ENCODE measurements at places on chromosomes 7 and 10.
A peak's percentile ranks its signal among the peaks of the same experiment; 100 is the strongest.

- no peak for DNase-seq
Observed at GRCh38 chr7:25557930-25558329, 329.6 kb upstream of the NPVF start.

GRCh38 chr7:22611758-22612079, 111.7 kb upstream of the STEAP1B start:
- DNase-seq: no peak

- DNase-seq: no peak
Observed at GRCh38 chr7:3285652-3286051, 15.4 kb upstream of the SDK1 start.

DNA sequence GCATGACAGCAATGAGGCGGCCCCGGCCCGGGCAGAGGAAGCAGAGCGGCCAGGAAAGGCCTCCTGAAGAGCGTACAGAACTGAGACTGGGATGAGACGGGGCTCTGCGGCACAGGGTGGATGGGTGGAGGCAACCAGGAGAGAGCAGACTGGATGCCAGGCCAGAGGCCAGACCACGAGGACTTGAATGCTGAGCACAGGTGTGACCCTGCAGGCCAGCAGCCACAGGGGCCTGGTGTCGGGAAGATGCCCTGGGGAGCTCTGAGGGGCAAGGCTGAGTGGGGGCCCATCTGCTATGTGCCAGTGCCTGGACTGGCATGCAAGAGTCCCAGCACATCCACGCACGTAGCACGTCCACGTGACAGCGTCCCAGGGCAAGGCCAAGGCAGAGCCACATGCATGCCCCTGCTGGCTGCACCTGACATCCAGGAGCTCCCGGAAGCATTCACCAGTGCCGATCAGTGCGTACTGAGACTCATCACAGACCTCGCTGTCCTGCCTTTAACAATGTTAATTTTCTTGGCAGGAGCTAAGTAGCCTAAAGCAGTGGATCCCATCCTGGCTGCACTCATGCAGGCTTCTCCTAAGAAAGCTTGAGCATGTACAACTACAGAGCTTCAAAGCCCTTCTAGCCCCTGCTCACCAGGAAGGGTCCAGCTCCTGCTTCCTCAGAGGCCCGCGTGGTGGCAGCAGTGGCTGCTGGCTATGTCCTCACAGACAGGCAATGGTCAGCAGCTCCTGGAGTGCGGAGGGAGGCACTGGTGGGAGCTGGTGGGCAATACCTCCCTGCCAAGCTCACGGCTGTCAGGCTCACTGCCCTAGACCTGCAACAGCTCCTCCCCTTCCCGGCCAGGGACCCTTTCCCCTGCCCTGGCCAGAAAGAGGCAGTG, 18.0 kb downstream of the GRID1 start:
- no peak for DNase-seq

DNA sequence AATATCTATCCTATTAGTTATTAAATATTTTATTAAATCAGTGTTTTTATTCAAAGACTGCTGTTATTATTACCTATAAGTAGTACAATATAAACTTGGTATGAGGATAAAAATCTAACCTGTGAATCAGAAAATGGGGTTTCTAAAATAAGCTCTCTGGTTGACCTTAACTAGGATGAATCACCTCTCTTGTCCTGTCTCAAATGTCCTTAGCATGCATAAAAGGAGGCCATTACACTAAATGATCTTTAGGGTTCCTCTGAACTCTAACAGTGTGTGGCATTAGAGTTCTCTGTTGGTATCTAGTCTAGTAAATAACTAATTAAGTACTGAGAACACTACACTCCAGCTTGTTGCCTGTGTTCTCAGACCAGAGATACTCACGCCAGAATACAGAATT, 143.1 kb upstream of the LRRTM3 start:
- no peak for DNase-seq

DNA sequence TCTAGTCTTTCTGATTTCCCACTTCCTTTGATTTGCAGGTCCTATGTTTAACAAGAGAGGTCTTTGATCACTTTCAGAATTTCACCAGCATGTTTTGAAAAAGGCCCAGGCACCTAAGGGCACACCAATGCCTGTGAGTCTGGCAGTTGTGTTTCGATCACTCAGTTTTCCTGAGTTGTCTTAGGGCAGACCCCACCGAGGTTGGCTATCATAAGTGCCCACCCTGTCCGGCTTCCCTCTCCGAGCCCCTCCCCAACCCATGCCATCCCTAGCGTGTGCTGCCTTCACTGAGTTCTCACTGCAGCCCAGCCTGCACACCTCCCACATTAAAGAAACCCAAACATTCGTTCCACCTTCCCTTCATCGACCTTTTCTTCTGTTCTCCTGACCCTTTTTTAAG, 257.9 kb downstream of the GRID1 start:
- no peak for DNase-seq

GRCh38 chr10:71127104-71127503, 85.3 kb upstream of the UNC5B start:
- no peak for DNase-seq

GRCh38 chr7:17033245-17033644, 151.5 kb upstream of the AGR3 start:
- DNase-seq: no peak

- no peak for DNase-seq
Observed at GRCh38 chr10:85642082-85642420, 724.5 kb downstream of the GRID1 start.

GRCh38 chr10:97713826-97714400, 383 bp downstream of the MARVELD1 start:
- peak; percentile 53 for DNase-seq

DNA sequence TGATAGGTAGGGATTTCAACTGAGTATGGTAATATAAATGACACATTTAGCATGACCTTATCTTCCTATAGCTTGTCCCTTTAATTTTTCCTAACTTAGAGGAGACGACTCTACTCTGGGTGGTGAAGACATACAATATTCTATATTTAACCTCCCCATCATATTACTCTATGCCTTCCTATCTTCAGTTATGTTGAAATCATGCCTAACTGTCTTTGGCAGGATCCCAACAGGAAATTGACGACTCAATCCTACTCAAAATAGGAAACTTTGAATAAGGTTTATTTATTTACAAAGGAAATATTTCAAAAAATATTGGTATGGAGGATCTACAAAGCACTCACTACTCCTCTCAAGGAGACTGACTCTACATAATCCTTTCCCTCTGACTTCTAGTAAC, 24.1 kb upstream of the SEMA3A start:
- no peak for DNase-seq

DNA sequence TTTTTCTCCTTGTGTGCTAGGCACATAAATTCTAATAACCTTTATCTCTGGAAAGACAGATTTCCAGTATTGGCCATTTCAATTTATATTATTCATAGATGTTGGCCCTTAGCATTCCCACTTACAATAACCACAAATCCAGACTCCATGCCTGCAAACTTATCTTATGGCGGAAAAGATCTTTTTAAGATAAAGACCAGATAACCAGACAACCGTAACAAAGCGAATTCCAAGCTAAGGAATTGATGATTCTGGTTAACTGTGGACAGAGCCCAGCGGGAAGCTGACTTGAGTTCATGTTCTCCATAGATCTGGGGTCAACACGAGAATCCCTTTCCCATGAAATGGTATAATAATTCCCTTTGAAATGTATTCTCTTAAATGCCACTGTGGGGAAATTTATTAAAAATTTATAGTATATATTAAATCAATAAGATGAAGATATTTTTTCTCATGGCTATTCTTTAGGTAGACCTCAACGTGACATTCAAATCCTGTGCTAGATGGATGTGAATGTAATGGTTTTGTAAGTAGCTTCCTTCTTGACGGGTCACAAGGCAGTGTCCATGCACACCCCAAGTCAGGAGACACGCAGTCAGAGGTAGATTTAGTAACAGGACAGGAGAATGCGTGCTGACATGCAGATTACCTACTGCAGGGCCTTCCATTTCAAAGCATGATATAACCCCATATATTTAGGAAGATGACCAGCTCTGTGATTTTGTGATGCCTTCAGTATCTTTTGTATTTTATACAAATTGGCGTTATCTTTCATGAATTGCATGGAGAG, 37.7 kb upstream of the KLF6 start:
- no peak for DNase-seq

DNA sequence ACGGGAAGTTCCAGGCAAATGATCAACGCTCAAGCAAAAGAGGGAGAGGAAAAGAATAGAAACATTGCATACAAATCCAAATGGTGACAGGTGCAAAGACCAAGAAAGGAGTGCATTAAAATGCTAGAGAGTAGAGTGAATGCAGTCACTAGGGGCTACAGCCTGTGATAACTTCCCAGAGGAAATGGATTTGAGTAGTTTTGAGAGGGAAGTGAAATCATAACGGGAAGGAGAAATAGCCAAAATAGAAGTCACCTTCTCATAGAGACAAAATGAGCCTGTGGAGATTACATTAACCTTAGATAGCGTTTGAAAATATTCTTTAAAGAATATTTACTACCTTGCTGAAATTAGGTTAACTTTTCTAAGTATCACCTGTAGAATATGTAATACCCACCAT, 26.5 kb downstream of the NUP42 start:
- DNase-seq: no peak

DNA sequence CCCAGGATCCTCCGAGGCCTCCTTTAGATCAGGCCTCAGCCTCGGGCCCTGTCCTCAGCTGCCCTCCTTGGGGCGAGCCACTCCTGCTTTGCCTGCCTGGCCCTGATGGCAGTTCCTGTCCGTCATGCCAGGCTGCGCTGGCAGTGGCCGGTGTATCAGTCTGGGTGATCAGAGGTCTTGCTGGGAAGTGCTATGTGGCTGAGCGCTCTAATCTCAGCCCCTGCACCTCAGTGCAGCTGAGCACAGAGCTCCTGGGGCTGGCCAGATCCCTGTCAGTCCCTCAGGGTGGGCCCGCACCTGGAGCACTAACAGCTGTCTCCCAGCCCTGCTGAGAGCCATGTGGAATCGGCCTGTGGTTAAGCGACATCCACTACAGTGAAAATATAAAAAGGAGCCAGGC, 14.8 kb upstream of the CFAP46 start:
- DNase-seq: no peak

DNA sequence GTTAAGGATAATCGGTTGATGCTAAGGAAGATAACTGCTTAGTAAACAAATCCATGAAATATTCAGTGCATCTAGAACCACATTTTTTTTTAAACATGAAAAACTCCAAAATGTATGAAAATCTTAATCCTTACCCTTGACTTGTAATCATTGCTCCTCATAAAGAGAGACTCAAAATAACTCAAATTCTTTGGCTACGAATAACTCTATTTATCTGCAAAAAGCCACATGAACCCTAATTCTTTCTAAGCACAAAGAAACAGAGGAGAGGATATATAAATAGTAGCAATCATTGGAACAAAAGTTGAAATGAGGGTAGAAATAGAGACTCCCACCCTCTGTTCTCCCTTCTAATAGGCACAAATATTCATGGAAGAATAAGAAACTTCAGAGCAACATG, 40.2 kb downstream of the ANK3 start:
- no peak for DNase-seq

- no peak for DNase-seq
Observed at GRCh38 chr10:16644146-16644545, 122.5 kb upstream of the C1QL3 start.

DNA sequence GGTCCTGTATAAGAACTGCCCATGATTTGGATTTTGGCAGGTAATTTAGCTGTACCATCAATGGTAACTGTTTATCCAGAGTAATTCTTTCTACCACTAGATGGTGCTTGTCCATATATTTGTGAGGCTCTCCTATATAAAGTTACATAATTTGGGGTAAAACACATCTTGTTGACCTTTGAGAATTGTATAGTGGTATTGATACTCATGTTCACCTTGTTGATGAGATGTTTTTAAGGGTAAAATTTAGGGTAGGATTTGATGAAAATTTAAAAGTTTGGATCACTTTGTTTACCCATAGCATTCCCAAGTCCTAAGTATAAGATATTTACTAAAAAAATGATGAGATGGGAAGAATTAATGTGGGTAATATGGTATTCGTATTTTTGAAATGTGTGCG, 31.6 kb downstream of the ST7 start:
- peak; percentile 56 for DNase-seq

- no peak for DNase-seq
Observed at GRCh38 chr7:114944745-114945625, 23.1 kb downstream of the MDFIC start.

GRCh38 chr10:123862421-123863182, 29.0 kb downstream of the CPXM2 start:
- DNase-seq: no peak

- no peak for DNase-seq
Observed at GRCh38 chr10:93722550-93722949, 20.2 kb upstream of the FRA10AC1 start.

DNA sequence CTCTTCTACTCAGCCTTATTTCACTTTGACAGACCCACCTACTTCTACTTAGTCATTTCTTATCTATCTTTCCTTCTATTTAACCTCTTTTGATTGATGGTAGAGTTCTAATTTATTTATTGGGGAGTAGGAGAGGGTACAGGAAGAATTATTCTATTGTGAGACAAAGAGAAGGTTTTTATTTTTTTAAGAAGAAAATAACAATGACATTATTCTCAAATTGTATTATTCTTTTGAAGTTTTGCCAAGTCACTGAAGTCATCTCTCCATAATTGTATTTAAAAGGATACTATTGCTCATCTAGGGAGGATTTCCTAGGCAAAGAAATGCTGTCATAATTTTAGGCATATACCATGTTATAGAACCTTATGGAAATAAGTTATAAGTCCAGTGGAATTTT, 52.7 kb downstream of the ITGB8 start:
- no peak for DNase-seq

DNA sequence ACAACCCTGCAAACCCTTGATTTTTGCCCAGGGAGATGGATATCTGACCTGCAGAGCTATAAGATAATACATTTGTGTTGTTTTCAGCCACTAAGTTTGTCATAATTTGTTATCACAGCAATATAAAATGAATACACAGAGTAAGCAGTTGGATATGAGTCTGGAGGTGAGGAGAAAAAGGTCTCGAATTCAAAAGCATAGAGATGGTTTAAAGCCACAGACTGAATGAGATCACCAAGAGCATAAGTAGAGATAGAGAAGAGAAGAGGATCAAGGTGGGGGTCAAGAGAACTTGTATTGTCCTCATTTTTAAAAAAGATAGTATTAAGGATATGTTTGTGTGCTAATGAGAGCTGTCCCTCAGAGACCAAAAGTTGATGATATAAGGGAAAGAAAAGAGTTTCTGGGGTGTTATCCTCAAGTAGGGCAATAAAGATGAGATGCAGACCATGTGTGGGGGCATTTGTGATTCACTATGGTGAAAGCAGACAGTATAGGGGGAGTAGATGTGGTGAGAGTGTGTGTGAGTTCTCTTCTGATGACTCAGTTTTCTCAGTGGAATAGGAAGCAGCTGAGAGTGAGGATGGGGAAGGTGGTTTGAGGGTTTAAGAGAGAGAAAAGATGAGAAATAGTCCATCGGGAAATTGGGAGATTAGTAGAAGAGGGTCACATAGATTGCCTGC, 25.8 kb upstream of the PCGF5 start:
- DNase-seq: peak; percentile 55
